Renal cortical epithelial cell (primary cell): ENCODE measurements at places on chromosomes 2 and 18. TPM values are rescaled to one million over a fixed set of nuclear protein-coding genes. Genes with fewer than 3 reads are reported as not detected.

DNA sequence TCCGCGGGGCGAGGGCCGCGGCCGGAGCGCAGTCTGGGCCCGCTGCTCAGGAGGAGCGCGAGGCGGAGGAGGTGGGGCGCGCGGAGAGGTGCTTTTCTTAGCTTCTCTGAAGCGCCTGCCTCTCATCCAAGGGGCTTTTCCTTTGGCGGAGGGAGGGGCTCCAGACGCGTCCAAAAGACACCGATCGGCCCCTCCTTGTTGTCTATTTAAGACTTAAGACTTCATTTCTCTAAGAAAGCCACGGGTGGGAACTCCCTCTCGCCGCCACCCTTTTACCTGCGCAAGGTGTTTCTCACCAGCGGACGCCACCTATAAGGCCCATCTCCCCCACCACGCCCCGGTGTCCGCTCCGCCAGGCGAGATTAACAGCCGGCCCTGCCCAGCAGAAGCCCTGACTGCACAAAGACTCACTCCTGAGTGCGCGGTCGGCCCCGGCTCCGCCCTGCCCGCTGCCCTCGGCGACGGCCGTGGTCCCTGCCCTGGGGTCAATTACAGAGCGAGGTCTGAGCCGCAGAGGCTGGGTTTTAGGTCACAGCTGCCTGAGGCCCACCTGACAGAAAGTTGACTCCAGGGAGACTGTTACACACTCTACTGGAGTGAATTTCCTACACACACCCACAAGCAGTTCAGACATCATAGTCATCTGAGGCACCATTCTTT lies at the start of gene DSC2:
Gene DSC2, minus strand, starts transcription at position 397 of the 660 bp plus-strand sequence. CDS start 450 bp downstream, outside the sequence.
- DNase-seq: no peak

- no peak for DNase-seq
These were observed 59.2 kb upstream of the PEX13 start for GRCh38 chr2:60958361-60958760.

- peak; percentile 95 for DNase-seq
These were observed 51.7 kb upstream of the EHBP1 start for GRCh38 chr2:62653582-62654422.

- no peak for DNase-seq
These were observed 22.8 kb upstream of the RUFY4 start for GRCh38 chr2:218046238-218046637.

Gene CYP27C1
- 1.5 and 1.7 TPM in 2 replicates for total RNA-seq

Gene RPRM
- total RNA-seq: 0.30 TPM in 1 of 2 replicates, not detected in the other
